ENCODE measurements at places on chromosomes 12 and 14.
A peak's percentile ranks its signal among the peaks of the same experiment; 100 is the strongest.

GRCh38 chr14:72917094-72917802 is 9.0 kb upstream of the DCAF4 start:
- DNase-seq, result no peak

DNA sequence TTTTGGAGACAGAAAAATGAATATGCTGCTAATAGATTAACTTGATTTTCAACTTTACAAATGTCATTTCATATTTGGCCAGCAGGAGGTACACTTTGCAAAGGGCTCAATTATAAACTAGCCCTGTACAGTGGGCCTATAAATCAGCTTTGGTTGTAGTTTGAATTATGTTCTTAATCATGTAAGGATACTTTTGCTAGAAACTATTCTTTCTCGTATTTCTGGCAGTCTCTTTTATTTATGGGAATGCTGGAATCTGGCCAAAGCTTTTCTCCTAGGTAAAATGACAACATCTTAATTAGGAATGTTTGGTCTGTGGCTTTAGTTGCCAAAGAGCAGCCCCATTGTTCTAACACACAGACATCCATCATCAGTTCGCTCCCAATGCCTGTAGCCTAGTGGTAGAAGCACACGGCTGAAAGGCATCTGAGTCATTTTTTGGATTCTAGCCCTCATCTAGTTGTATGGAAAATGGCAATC is 1322.3 kb upstream of the SEL1L start:
- peak; percentile 58 for DNase-seq

GRCh38 chr14:28121512-28122297 is 644.9 kb upstream of the FOXG1 start:
- peak; percentile 22 for DNase-seq

DNA sequence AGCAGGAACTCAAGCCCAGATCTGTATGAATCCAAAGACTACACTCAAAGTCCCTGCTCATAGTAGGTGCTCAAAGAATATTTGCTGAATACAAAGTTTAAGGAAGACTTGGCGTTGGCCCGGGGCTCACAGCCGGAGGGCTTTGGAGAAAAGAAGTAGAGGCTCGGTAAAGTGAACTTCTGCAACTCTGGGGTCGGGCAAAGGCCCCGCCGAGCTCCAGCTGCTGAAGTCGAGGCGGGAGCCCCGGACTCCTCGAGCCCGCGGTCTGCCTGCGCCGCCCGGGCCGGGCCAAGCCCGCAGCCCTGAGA is 335 bp downstream of the GCN1 start:
- DNase-seq, result no peak

- no peak for DNase-seq
Observed at GRCh38 chr14:102418169-102418852, 55.6 kb downstream of the TECPR2 start.

- no peak for DNase-seq
Observed at GRCh38 chr14:50947446-50947845, 3.2 kb upstream of the PYGL start.

DNA sequence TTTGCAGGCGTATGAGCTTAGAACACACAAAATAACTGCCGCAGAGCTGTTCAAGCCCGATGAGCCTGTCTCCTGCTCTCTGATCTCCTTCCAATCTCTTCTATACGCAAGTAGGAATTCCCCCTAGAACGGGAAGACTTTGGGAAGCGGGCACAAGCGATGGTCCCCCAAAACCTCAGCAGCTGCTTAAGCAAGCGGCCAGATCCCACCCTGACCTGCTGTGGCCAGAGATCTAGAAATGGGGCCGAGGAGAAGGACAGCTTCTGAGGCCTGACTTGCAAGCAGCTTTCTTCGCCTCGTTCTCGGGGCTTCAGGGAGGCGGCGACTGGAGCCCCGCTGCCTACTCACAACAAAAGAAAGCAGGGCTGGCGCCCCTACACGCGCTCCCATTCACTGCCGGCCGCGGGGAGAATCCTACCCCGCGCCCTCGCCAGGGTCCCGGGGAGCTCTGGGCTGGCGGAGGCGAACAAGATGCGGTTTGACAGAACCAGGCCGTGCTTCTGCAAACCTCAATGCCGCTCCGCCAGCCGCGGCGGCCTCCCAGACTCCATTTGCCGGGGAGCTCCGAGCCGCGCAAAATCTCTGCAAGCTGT is 922 bp downstream of the TBX5 start:
- DNase-seq, result no peak

- no peak for DNase-seq
Observed at GRCh38 chr12:124542021-124542949, 25.1 kb downstream of the NCOR2 start.

GRCh38 chr12:95282266-95282665 is 64.7 kb downstream of the VEZT start:
- DNase-seq, result no peak

DNA sequence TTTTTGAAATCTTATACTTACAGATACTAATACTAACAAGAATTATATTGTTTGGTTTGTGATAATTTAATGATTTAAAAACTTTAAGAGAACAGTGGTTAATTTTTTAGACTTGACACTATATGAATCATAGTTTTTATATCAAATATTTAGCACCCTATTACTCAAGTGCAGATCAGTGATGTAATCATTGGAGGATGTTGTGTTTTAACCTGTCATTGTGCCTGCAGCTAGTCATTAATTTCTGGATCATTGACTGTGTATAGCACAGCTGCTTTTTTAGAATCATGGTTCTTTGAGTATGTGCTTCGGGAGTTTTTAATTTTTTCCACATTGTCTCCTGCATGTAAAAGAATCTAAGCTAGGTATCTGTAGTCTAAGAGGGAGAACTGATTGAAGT is 17.3 kb downstream of the ARID4A start:
- no peak for DNase-seq

- no peak for DNase-seq
Observed at GRCh38 chr12:108753976-108754375, 22.7 kb upstream of the CORO1C start.

DNA sequence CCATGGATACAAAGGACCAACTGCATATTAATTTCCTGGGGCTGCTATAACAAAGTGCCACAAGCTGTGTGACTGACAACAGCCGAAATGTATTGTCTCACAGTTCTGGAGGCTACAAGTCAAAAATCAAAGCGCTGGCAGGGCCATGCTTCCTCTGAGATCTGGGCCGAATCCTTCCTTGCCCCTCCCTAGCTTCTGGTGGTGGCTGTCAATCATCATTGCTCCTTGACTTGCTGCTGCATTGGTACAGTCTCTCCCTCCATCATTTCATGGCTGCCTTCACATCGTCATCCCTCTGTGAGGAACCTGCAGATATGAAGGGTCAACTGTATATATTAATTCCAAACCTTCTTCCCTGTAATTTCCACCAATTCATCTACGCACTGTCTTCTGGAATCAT is 118.3 kb downstream of the EXOC5 start:
- no peak for DNase-seq

DNA sequence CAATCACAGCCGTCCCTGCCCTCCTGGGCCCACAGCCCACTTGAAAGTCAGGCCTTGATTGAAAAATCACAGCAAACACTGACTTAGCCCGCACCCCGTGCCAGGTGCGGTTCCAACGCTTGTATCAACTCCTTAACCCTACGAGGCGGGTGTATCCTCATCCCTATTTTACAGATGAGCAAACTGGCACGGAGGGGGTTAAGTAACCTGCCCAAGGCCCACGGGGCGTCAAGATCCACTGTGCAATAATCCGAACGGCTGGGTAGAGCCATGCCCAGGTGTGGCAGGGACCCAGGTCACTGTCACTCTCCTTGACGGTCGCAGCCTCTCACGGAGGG is 583 bp downstream of the DNAH10 start:
- DNase-seq, result no peak

DNA sequence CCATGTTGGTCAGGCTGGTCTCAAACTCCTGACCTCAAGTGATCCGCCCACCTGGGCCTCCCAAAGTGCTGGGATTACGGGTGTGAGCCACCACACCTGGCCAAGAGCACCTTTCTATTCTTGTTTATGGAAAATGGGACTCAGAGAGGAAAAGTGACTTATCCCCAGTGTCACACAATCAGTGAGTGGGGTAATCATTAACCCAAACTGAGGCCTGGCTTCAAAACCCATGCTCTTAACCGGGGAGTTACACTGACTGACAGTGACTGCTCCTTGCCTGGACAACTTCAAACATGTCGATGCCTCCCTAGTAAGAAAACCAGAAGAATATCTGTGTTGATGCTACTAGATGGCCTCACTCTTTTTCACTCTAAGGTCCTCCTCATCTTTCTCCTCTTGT is 7.3 kb downstream of the CLEC7A start:
- no peak for DNase-seq

DNA sequence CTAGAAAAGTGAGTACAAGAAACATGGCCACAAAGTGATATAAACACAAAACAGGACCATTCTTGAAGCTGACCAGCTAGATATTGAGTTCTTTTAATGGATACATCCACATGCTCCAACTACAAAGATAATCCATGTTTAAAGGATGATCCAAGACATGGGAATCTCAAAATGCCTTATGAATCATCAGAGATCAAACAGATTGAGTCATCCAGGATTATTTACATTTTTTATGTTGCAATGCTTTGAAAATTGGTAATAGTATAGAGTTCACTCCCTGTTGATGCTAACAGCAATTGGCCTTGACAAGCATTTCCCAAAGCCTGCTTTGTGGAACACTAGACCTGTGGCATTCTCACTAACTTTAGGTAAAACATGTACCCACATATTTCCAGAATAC is 293.0 kb upstream of the TBX3 start:
- DNase-seq, result no peak

- DNase-seq, result peak; percentile 60
Observed at GRCh38 chr12:9750276-9751203, 10.2 kb downstream of the CD69 start.
